RPMI7951 (cell line): ENCODE measurements at places on chromosomes 11 and 22. TPM values are rescaled to one million over a fixed set of nuclear protein-coding genes. Genes with fewer than 3 reads are reported as not detected.

The RTN4RL2 gene
- total RNA-seq: 0.72 and 0.88 TPM in 2 replicates

The GGTLC2 gene
- total RNA-seq: not detected in 2 replicates

GRCh38 chr11:7524462-7525235, 10.8 kb downstream of the PPFIBP2 start:
- no peak for DNase-seq

DNA sequence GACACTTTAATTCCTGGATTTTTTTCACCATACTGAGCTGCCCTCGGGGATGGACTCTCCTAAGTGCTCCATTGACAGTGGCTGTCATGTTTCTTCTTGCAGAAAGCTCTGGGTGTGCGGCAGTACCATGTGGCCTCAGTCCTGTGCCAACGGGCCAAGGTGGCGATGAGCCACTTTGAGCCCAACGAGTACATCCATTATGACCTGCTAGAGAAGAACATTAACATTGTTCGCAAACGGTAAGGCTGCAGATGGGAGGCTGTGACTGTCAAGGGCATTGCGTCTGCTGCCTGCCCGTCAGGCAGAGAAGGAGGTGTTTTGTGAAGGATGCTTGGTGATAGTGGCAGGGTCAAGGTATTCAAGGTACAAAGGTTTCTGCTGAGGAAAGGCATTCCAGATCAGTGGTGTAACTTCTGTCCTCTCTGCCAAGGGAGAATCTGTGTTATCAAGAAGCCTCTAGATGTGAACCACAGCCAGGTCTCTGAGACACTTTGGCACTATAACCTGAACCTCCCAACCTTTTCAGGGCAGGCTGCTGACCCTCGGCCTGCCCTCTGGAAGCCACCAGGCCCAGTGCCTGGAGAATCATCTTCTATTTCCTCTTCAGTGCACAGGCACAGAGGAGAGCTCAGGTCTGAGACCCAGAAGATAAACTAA, 30.8 kb downstream of the ACO2 start:
- DNase-seq: no peak

The SPINDOC gene
- total RNA-seq: 12.1 and 16.3 TPM in 2 replicates

GRCh38 chr11:8777907-8778767, 95.5 kb downstream of the RPL27A start:
- no peak for DNase-seq

DNA sequence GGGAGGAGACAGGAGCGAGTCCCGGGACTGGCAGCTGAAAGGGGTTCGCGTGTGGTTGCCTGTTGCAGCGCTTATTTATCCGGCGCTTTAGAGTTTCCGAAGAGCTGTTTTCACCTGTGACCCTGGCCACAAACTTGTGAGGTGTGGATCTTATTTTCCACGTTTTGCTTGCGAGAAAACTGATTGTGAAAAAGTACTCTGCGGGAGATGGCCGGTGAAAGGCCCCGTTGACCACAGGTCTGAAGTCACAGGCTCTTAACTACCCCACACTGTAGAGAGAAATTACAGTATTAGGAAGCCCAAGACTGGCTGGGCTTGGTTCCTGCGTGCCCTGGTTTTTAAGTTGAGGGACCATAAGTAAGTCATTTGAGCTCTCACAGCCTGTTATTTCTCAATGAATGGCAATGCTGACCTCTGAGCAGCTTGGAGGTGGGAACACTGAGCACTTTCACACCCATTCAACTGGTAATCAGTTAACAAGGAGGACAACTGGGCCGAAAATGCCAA, 379 bp upstream of the RAB38 start:
- peak; percentile 30 for DNase-seq

DNA sequence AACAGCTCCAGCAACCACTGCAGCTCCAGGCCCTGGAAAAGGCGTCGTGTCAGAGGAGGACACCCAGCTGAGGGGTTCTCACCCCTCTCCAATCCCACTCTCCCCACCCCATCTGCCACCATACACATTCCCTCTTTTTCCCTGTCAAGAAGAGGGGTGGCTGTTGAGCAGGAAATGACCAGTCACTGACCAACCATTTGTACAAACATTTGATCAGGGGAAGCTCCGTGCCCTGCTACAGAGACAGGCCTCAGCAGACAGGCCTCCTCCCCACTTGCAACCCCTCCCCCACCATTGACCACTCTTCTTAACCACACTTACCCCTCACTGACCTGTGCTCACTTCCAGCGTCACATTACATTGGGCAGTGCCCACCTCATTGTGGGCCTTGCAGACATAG, 2.3 kb upstream of the VSIG2 start:
- DNase-seq: no peak

DNA sequence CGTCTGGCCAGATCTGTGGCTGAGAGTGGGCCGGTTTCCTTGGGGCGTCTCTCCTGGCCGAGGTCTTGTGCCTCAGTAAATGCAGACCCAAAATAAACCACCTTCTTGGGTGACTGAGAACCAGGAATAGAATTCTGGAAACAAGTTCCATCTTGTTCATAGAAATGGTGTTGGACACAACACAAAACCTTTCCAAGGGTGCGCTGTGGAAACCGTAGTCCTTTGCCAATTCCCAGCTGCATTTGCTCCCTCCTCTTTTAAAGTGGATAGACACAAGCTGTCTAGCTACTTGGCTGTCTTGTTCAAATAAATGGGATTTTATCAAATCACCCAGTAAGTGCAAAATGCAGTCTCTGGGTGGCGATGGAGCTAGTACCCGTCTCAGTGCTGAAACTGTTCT, 300.2 kb downstream of the SHANK2 start:
- DNase-seq: no peak

DNA sequence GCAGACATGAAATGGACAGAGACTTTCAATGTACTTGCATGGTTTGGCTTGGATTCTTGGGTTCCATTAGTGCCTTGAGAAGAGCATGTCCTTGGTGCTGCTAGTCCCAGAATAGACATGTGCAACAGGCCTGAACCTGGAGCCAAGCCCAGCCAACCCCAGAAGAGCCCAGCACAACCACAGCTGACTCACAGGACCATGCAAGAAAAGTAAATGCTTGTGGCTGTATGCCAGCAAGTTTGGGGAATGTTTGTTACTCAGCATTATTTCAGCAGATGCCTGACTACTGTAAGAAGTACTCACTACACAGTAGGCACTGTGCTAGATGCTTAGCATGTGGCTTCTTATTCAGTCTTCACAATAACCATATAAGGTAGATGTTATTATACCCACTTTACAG, 39.2 kb upstream of the HMGXB4 start:
- DNase-seq: peak; percentile 81

DNA sequence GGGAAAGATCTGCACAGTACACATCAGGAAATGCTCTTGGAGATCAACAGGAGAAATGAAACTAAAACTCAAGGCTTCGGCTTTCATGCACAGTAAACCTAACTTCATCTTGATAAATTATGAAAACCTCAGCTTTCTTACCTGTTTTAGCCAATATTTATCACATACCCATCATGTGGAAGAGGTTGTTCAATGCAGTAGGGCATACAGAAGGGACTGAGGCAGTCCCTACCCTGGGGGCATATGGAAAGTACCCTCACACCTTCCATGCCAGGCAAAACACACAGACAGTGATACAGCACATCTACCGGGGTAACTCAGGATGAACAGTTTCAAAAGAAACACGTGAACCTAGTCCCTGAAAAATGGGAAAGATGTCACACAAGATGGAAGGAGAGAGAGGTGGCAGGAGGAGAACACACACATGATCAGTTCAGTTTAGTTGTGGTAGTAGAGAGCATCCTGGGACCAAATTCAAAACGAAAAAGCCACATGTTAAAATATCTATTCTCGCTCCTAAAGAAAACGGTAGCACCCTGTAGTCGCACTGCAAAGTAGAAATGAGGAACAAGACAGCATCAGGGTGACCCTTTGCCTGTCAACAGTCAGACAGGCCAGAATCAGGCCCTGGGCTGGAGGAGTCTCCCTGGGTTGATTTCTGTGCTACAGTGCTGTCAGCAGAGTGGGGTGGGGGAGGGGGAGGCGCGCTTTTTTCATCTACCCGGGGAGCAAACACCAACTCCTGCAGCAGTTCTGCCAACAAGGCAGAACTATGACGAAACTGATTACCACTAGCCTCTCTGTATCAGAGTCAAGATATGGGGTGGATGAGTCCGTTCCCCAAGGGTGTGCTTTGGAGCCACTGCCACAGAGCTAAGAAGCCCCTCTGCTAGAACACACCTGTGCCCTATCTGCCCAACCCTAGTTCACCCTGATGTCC, 1.3 kb downstream of the HIRA start:
- peak; percentile 47 for DNase-seq

- DNase-seq: peak; percentile 55
Measured at GRCh38 chr22:35582861-35583670, 34.1 kb downstream of the MB start.

The ISX gene
- not detected in 2 replicates for total RNA-seq

The MMP12 gene
- total RNA-seq: 0.12 TPM in 1 of 2 replicates, not detected in the other
